ENCODE measurements at places on chromosomes 4 and X.

- no peak for DNase-seq
Observed at GRCh38 chrX:123336666-123337065, 152.6 kb downstream of the GRIA3 start.

DNA sequence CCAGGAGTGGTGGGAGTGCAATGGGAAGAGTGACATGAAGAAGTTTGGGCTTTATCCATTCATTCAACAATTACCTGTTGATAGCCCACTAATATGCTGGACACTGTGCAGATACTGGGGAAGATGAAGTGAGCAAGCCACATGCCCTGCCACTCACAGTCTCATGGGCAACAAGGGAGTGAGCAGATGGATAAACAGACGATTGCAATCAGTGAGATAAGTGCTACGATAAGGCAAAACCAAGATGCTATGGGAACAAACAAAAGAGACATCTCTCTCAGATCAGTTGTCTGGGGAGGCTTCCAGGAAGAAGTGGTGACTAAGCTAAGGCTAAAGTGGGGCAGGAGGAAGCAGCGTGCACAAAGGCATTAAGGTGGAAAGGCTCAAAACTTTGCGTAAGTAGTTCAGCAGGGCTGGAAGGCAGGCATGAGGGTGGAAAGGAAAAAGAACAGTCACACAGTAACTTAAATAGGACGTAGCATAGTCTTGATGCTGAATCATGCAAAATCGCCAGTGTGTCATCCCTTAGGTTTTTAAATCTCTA, 31.7 kb downstream of the GAB3 start:
- DNase-seq = no peak

GRCh38 chr4:187294861-187295260, 571.2 kb upstream of the FAT1 start:
- no peak for DNase-seq

GRCh38 chr4:185911556-185912064, 99.6 kb upstream of the SORBS2 start:
- no peak for DNase-seq

GRCh38 chr4:153512162-153512852, 46.1 kb downstream of the TMEM131L start:
- no peak for DNase-seq

DNA sequence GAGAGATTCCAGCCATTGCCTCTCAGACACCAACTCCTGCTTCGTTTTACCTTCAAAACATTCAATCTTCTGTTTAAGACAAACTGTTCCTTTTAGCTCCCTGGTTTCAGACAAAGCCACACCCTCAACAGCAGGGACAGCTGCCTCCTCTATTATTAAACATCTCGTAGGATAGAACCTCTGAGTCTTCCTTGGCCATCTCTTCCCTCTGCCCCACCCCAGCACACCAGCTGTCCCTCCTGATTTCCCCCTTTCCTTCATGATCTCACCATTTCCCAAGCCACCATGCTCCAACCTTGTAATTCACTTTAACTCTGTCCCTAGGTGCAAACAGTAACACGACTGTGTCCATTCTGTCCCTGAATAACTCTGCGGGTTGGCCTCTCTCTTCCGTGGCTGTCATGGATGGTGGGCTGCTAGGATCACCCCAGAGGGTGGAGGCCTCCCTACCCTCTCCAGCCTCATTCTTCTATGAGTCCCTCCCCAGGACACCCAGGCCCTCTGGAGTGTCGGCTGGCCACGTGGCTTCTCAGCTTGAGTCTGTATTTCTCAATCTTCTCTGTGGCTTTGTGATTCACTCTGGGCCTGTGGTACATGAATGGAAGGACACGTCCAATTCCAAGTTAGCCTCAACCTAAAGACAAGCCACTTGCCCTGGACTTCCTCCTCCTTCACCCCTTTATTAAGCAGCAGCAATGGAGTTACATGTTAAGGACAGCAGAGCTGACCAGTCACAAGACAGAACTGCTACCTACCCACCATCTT, 349.9 kb downstream of the FBXW7 start:
- no peak for DNase-seq

DNA sequence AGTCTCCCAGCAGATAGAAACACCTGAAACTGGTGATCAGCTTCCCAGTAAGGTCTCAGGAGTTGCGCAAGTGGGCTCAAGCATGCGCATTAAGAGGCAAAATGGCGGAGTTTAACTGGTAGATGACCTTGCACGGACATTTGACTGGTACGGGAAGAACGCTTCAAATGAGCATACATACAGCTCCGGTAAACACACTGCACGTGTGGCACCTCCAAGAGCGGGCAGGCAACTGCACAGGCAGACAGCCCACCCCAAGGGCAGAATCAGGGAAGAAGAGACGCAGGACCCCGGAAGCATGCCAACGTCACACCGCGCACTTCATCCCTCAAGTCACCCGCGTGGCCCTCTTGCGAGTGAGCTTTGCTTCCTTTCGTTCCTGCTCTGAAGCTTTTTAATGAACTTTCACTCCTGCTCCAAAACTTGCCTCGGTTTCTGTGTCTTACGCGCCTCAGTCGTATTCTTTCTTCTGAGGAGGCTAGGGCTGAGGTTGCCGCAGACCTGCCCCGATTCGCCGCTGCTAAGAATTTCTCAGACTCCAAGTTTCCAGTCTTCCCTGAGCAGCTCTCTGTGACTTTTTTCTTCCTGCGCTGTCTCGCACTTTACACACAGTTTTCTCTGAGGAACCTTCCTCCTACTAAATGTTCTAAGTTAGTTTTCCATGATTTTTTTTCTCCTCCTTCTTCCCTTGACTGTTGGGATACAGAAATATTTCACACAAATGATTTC, 180.7 kb upstream of the ZFP42 start:
- no peak for DNase-seq

GRCh38 chr4:152598454-152598853, 62.6 kb upstream of the FBXW7 start:
- DNase-seq = no peak

DNA sequence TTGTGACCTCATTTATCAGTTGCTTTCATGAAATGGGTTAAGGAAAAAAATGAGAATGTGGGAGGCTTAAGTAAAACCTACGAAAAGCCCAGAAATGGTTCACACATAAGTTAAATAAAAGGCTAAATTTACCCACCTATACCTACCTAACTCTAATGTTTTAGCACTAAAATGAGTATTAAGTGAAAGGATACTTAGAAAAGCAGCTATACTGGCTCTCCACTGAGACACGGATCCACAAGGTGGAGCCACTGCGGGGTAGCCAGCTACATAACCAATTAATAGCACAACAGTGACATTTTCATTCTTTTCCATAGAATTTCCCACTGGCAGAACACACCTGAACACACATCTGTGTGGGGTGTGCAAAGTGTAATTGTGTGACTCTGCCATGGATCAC, 101.9 kb downstream of the MAML3 start:
- no peak for DNase-seq

GRCh38 chrX:153059191-153060094, 3.2 kb downstream of the PNMA3 start:
- no peak for DNase-seq

DNA sequence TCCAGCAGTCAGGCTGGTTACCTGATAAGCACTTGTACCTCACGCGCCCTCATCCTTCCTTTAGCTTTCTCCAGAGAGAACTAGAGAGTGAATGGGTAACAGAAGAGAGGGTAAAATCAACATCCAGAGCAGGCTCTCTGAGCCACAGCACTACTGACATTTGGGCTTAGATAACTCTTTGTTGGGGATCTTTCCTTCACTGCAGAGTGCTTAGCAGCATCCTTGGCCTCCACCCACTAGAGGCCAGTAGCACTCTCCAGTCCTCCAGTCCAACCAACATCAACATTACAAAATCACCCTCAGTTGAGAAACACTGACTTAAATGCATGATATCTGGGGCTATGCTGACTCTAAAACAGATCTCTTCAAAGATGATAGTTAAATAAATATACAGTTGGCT, 220.7 kb downstream of the TACR3 start:
- no peak for DNase-seq

All from non-pigmented ciliary epithelial cell (primary cell).